Effector memory CD4-positive, alpha-beta T cell (primary cell): ENCODE measurements at places on chromosomes 11 and 22.

DNA sequence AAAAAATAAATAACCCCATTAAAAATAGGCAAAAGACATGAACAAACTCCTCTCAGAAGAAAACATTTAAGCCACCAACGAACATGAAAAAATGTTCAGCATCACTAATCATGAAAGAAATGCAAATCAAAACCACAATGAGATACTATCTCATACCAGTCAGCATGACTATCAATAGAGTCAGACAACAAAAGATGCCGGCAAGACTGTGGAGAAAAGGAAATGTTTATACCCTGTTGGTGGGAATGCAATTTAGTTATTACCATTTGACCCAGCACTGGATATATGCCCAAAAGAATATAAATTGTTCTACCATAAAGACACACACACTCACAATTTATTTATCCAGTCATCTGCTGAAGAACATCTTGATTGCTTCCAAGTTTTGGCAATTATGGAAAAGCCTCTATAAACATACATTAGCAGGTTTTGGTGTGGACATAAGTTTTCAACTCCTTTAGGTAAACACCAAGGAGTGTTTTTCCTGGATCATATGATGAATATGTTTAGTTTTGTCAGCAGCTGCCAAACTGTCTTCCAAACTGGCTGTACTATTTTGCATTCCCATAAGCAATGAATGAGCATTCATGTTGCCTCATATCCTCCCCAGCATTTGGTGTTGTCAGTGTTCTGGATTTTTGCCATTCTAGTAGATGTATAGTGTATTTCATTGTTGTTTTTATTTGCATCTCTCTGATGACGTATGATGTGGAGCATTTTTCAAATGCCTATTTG lies 28.0 kb downstream of the OR8D1 start:
- no peaks in the 10 kb centered on the region for H3K27me3 ChIP-seq
- H3K4me3 ChIP-seq, result no peak overlapping the region
- no peaks in the 10 kb centered on the region for H3K4me1 ChIP-seq
- no peak for DNase-seq
- H3K27ac ChIP-seq, result no peak overlapping the region

DNA sequence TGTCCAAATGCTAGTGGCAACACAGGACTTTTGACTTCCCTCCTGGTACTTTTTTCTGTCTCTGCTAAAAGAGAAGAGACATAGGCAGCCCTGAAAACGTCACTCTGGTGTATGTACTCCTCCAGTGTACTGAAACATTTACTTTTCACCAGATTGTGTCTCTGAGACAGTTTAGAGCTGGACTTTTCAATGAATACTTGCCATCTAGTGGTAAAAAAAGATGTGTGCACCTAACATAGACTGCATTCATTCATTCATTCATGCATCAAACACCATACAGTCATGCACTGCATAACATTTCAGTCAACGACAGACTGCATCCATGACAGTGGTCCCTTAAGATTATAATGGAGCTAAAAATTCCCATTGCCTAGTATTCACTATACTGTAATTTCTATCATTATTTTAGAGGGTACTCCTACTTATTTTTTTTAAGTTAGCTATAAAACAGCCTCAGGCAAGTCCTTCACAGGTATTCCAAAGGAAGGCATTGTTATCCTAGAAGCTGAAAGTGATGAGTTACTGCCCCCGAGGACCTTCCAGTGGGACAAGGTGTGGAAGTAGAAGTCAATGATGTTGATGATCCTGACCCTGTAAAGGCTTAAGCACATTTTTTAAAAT lies 186.2 kb downstream of the SPON1 start:
- H3K4me3 ChIP-seq, result no peak overlapping the region
- no peaks in the 10 kb centered on the region for H3K36me3 ChIP-seq
- no peaks in the 10 kb centered on the region for H3K4me1 ChIP-seq
- no peak overlapping the region for H3K27ac ChIP-seq
- DNase-seq, result no peak
- H3K27me3 ChIP-seq, result no peaks in the 10 kb centered on the region

- H3K27me3 ChIP-seq, result no peaks in the 10 kb centered on the region
- H3K36me3 ChIP-seq, result no peaks in the 10 kb centered on the region
- H3K4me1 ChIP-seq, result no peaks in the 10 kb centered on the region
- no peak overlapping the region for H3K4me3 ChIP-seq
Measured at GRCh38 chr22:28012832-28013460, 93.9 kb upstream of the PITPNB start.

- no peak for DNase-seq
- H3K36me3 ChIP-seq, result no peaks in the 10 kb centered on the region
- no peaks in the 10 kb centered on the region for H3K27me3 ChIP-seq
- no peak overlapping the region for H3K4me3 ChIP-seq
Measured at GRCh38 chr11:25206762-25207161, 709.9 kb downstream of the LUZP2 start.

GRCh38 chr11:123236879-123237278 lies 41.8 kb upstream of the CLMP start:
- no peak overlapping the region for H3K4me3 ChIP-seq
- DNase-seq, result no peak
- no peaks in the 10 kb centered on the region for H3K36me3 ChIP-seq
- H3K27me3 ChIP-seq, result no peaks in the 10 kb centered on the region
- H3K4me1 ChIP-seq, result peaks cover 4% of the 10 kb centered on the region

GRCh38 chr11:112163875-112164685 lies at the start of gene IL18:
Gene IL18, minus strand, starts transcription at chr11:112164094. Its CDS starts 9,041 bp downstream, at chr11:112155053.
- H3K4me1 ChIP-seq, result no peaks in the 10 kb centered on the region
- H3K27me3 ChIP-seq, result no peaks in the 10 kb centered on the region
- DNase-seq, result no peak

- H3K4me3 ChIP-seq, result no peak overlapping the region
- DNase-seq, result no peak
- H3K27ac ChIP-seq, result no peak overlapping the region
- no peaks in the 10 kb centered on the region for H3K36me3 ChIP-seq
- no peaks in the 10 kb centered on the region for H3K4me1 ChIP-seq
Measured at GRCh38 chr11:18853086-18853720, 61.6 kb upstream of the PTPN5 start.

GRCh38 chr22:40463017-40463631 lies 92.7 kb downstream of the SGSM3 start:
- H3K36me3 ChIP-seq, result no peaks in the 10 kb centered on the region
- DNase-seq, result peak; percentile 7
- peak overlapping the region; percentile 73 for H3K27ac ChIP-seq
- peaks cover 29% of the 10 kb centered on the region for H3K4me1 ChIP-seq
- H3K4me3 ChIP-seq, result peak overlapping the region; percentile 71

GRCh38 chr11:59197991-59198390 lies 14.7 kb downstream of the MPEG1 start:
- H3K4me3 ChIP-seq, result no peak overlapping the region
- no peak overlapping the region for H3K27ac ChIP-seq
- no peak for DNase-seq
- H3K4me1 ChIP-seq, result peaks cover 3% of the 10 kb centered on the region

DNA sequence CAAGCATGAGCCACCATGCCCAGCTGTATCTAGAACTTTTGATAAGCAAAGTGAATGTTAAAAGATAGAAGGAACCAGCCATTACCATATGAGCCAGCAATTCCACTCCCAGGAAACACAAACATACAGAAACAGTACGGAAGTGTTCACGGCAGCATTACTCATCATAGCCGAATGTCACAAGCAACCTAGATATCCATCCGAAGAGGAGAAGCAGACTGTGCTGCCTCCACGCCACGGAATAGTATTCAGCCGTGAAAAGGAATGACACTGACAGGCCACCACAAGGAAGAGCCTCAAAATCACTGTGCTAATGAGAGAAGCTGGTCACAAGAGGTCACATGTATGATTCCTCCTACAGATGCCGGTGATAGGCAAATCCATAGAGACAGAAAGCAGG lies 17.6 kb upstream of the MGAT3 start:
- no peak for DNase-seq
- H3K4me1 ChIP-seq, result peaks cover 7% of the 10 kb centered on the region
- H3K27me3 ChIP-seq, result no peaks in the 10 kb centered on the region
- H3K4me3 ChIP-seq, result no peak overlapping the region

DNA sequence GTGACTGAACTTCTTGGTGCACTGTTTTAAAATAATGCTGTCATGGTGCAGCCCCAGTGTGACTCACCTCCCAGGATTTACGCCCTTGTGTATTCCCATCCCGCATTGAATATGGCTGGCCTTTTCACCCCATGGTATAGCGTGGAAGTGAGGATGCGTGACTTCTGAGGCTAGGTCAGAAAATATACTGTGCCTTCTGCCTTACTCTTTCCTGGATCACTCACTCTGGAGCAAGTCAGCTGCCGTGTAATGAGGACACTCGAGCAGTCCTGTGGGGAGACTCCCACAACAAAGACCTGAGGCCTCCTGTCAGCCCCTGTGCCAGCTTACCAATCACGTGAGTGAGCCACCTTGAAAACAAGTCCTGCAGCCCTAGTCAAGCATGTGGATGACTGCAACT lies 471.9 kb upstream of the KIRREL3 start:
- DNase-seq, result no peak
- no peaks in the 10 kb centered on the region for H3K27me3 ChIP-seq
- no peak overlapping the region for H3K27ac ChIP-seq
- no peak overlapping the region for H3K4me3 ChIP-seq
- no peaks in the 10 kb centered on the region for H3K36me3 ChIP-seq
- no peaks in the 10 kb centered on the region for H3K4me1 ChIP-seq
